ENCODE measurements at places on chromosomes 16 and 17.

GRCh38 chr17:1060991-1061390, 64.1 kb downstream of the TIMM22 start:
- DNase-seq = no peak

DNA sequence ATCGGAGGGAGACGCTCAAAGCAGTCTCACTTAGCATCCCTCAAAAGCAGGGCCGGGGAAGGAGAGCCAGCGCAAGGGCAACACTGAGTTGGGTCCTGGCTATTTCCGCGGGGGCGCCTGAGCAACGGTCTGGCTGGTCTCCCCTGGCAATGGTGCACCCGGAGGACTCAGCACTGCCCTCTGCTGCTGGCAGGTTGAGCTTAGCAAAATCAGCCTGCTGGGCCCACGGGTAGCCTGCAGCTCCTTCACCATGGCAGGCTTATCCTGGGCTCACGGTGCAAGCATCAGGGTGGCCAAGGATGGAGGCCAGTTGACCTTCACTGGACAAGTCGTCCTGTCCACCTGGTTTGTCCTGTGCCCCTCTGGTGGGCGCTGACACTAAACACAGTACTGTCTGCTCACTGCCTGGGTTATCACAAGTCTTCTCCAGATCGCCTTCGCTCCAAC, 14.4 kb upstream of the ALDH3A1 start:
- no peak for DNase-seq

GRCh38 chr16:69326172-69326873, 4.1 kb downstream of the PDF start:
- no peak for DNase-seq

DNA sequence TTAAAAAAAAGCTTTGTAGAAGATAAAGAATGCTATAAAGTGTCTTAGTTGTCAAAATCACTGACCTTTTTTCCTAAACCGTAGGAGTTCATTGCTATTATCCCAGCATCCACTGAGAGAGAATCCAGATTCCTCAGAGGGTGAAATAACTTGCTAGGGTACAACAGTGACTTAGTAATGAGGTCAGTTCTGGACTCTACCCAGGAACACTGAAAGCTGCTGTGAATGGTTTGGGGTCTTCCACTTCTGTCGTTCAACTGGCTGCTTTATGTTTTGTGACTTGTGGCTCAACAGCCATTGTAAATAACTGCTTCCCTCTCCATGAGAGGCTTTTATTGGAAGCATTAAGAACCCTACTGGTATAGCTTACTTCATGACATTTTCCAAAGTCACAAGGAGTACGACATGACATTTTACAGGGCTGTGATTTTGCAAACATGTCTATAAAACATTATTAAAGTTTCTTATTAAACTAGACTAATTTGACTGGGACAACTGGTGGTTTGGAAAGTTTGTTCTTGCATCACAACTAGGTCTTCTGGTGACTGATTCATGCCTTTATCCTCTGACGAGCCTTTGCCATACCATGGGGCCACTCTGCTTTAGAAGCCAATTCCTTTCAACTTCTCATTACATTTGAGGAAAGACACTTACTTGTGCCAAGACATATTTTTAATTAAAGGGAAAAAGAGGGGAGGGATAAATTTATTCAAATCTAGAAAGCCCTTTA, 92.2 kb upstream of the CDH11 start:
- no peak for DNase-seq

DNA sequence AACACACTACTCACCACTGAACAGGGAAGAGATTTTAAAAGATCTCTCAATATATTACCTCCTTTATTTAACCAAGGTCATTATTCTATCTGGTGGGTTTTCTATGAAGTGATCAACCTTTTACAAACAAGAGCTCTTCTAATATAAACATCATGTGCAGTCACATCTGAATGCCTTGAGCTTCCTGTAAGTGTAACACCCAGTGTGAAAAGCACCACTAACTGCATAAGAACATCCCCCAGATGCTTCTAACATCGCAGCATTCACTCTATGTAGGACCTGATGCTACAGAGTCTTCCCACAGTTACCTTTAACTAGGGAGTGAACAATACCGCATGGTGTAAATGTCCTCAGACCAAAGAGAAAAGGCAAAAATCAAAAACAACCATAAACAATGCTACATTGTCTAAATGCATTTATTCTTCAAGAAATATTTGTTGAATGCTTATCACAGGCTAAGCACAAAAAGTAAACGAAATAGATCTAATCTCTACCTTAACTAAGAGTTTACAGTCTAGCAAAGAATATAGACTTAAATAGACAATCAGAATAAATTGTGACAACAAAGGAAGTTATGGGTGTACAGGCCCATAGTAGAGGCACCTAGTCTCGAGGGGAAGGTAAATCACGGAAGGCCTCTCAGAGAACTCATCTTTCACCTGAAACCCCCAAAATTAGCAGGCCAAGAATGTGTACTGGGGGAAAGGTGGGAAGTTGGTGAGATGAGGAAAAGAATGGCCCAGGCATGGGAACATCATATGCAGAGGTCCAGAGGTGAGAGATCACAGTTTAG, 16.2 kb downstream of the SKAP1 start:
- DNase-seq = no peak

DNA sequence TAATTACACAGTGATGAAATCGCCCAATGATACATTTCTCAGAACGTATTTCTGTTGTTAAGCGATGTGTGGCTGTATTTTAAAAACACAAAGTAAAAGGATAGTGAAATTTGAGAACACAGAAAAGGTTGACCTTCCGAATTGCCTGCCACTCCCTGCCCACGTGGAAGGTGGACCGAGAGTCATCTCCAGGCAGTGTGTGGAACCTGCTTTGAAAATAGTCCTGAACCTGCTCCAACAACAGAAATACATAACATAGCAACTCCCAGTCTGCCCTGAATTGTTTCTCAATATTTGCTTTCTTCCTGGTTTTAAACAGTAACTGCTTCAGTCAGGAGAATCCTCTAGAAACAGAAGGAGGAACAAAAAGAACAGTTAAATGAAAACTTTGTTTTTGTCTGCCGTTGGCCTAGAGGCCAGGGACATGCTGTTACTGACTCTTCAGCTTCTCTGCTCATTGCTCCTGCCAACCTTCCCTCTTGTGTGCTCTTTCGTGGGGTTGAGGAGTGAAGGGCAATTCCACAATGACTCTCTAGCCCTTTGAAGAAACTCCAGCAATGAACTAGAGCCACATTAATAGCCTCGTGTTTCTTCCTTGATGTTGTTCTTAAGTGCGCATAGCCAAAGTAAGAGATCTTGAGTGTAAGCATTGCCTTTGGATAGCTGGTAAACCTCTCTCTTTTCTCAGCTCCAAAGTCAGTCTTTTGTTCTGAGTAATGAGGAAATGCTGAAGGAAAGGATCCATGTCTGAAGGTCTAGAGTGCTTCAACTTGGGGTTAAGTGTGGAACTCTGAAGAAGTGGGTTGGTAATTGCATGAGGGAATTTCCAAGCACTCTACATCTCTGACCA, 452.5 kb upstream of the CCL2 start:
- DNase-seq = no peak

DNA sequence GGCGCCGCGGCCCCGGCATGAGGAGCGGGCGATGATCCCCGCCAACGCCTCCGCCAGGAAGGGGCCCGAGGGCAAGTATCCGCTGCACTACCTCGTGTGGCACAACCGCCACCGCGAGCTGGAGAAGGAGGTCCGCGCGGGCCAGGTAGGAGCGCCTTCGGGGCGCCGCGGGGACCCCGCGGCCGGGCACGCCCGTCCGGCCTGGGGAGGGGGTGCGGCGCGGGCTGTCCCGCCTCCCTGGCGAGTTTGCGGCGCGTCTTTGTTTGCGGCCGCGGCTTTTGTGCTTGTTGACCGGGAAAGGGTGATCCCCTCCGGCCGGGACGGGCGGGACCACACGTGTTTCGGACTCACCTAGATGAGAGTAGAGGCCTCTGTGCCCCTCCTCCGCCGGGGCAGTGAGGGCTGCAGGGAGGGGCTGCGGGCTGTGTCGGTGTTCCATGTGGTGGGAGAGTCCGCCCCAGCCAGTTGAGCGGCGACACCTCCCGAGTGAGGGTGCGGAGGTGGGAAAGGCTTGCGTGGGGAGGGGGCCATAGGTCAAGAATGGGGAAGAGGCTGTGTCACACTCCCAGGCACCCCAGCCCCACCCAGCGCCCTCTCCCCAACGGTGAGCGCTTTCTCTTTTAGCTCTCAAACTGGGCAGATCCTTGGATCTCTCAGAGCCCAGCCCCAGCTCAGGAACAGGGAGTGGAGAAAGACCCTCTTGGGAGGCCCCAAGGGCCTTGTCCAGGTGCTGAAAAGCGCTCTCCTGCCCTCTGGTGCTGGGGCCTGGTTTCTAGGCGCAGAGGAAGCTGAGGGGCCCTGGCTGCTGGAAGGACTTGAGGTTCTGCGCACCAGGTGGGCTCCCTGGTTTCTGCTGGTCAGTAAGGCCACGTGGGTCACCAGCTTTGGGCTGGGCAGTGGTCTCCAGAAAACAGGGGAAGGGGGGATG, 923 bp downstream of the ANKRD13B start:
- no peak for DNase-seq

Measured in vagina (tissue), 2 donors.